Activated CD4-positive, alpha-beta T cell treated with anti-CD3 and anti-CD28 coated beads, Interleukin-2, amount 50 U/mL, for 4 hours (primary cell): ENCODE measurements at places on chromosomes 7 and 10.

GRCh38 chr10:70970830-70971229, 82.5 kb upstream of the PCBD1 start:
- DNase-seq, result no peak

DNA sequence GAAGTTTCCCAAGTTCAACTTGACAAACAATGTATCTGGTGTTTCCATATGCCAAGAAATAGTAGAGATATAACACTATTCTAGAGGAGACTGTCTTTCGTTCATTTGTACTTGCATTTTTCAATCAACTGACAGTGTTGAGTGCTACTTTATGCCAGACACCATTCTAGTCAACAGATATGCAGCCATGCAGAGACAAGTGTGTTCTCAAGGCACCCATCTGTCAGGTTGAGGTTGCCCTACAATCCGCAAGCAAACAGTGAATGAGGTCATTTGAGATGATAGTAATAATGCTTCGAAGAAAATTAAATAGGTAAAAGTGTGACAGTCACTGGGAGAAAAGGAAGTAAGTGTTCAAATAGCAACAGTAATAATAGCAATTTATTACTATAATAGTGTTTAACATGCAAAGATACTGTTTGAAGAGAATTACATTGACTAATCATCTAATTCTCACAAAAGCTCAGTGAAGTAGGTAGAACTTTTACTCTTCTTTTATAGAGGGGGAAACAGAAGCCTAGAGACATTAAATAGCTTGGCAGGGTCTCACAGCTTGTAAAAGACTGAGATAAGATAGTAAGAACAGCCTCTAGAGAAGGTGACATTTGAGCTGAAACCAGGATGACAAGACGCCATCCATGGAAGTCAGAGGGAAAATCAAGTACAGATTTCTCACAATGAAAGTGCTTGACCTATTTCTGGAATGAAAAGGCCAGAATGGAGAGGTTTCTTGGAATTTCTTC, 936.9 kb downstream of the SORCS3 start:
- DNase-seq, result no peak

DNA sequence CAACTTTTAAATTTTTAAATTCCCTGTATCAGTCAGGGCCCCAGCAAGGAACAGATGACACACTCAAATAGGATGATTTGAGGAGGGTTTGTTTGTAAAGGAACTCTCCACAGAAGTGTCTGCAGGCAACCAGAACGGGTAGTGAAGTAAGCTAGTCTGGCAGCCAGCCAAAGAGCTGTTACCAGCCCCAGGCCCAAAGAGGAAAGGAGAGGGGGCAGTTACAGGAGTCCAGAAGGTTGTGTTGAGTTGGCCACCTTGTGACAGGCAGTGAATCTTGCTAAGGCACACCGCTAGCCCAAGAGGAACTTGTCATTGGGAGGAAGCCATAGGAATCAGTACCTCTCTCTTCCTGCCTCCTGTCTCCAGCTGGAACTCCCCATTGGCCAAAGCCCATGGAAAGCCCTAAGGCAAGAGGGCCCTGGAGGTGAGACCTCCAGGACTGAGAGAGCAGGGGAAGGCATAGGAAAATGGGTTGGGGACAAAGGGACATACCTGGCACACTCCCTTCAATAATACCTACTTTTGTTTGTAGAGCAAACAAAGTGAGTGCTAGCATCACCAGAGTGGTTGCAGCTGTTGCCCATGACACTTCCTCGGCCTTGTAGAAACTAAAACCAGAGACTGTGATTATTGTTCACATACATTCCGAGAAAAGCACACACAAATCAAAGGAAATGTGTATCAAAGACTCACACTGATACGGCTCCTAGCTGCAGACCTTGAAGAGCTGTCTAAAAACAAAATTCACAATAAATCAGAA, 25.4 kb upstream of the GATAD1 start:
- no peak for DNase-seq

DNA sequence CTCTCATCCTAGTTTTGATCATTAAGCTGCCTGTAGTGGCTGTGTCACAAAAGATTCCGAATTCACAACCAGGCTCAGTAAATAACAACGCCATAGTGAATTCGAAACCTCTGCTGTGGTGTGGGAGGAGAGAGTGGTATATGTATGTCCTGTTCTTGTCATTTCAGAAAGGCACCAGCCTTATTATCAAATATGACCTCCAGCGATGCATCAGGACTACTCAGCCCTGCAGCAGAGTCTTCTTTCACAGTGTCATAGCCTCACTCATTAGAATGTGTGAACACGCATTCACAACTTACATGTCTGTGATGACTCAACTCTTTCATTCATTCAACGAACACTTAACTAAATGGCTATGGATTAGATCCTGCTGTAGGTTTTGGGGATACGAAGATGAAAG, 15.3 kb downstream of the AOC1 start:
- no peak for DNase-seq
